ENCODE measurements at places on chromosomes 3 and 15.

GRCh38 chr3:15108082-15108545 is 9.2 kb upstream of the RBSN start:
- peak; percentile 75 for DNase-seq

DNA sequence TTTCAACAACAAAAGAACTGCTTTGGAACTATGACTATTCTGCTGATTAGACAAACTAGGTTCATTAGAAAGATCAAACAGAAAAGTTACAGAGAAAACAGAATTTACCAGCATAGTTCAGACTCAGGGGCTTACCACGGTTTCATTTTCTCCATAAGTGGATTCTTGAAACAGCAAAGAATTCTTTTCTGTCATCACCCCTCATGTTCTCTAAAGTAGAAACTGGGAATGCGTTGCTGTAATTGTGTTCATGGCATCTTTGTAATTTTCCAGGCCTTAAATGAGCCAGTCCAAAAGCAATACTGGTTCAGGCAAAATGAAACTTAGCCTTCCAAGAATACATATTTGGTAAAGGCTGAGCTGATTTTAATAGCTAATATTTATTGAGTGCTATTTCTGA is 287.8 kb downstream of the CHL1 start:
- no peak for DNase-seq

DNA sequence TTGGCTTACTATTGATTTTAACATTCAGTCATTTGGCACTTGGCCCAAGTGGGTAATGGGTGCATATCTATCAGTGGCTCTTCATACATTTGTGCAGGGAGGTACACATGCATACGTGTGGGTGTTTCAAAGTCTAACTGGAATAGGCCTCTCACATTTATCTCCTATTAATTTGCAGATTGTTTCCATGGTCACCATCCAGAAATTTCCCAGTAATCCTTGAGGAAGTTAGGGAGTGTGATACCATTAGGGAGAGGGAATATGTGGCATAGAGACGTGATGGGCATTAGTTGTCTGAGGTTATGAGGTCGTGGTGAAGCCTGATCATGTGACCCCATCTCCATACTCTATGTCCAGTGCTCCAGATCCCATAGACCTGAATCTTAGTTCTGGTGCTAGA is 102.8 kb downstream of the LPP start:
- no peak for DNase-seq

- DNase-seq = no peak
Measured at GRCh38 chr3:136414476-136414875, 164.3 kb downstream of the PCCB start.

- DNase-seq = no peak
Measured at GRCh38 chr3:64295594-64295993, 70.3 kb upstream of the PRICKLE2 start.

DNA sequence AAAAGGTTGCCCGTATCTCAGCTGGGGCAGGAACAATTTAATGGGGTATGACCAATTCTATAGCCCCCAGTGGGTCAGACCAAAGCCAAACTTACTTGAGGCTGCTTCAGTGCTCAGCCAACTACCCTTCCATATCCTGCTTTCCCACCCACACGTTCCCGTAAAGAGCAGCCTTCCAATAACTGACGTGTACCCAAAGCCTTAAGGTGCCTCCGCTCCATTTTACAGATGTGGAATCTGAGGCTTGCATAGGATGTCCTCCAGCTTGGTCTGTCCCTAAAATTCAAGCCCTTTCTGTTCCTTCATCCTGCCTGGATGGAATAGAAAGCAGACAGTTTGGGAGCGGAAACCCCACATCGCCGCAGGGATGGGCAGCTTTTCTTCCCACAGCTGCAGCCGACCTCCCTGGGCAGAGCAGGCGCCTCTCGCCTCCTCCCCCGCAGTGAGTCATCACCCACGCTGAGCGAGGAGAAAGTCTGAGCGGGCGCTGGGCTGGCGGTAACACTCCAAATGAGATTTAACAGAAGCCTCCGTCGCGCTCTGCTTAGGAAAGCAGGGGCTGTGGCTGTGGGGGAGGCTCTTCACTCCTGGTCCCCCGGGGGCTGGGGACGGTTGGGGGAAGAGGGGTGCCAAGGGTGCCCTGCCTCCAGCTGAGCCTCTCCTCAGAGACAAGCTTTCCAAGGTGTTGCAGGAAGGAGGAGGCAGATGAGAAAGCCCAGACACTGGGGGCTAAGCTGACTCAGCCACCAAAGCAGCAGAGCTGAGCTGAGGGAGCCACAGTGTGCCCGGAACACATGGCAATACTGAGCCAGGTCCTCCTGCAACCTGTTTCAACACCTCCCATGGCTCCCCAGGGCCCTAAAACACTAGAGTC is 57.8 kb upstream of the HRH1 start:
- no peak for DNase-seq

GRCh38 chr3:197791892-197792647 is 1.0 kb downstream of the LRCH3 start:
- DNase-seq = no peak

- DNase-seq = no peak
Measured at GRCh38 chr3:182486463-182486862, 306.8 kb upstream of the ATP11B start.

GRCh38 chr3:167864552-167864874 is 129.0 kb downstream of the SERPINI1 start:
- no peak for DNase-seq

GRCh38 chr3:172905451-172905850 is 154.9 kb downstream of the ECT2 start:
- DNase-seq = no peak

DNA sequence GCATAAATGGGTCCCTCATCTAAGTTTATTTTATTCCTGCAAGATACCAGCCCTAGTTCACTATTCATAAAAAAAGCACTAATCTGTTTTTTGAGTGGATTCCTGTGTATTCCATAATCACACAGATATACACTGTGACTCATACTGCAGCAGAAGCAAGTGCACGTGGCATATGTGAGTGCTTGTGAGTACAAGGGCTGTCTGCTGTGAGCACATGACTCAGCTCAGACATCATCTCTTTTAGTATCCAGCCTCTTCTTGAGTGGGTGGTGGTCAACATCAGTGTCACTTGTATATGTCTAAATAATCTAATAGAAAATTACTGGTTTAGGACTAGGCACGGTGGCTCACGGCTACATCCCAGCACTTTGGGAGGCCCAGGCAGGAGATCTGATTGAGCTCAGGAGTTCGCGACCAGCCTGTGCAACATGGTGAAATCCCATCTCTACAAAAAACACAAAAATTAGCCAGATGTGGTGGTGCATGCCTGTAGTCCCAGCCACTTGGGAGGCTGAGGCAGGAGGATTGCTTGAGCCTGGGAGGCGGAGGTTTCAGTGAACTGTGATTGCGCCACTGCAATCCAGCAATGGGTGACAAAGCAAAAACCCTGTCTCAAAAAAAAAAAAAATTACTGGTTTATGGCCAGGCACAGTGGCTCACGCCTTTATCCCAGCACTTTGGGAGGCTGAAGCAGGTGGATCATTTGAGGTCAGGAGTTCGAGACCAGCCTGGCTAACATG is 49.8 kb downstream of the NIPA2 start:
- DNase-seq = no peak

DNA sequence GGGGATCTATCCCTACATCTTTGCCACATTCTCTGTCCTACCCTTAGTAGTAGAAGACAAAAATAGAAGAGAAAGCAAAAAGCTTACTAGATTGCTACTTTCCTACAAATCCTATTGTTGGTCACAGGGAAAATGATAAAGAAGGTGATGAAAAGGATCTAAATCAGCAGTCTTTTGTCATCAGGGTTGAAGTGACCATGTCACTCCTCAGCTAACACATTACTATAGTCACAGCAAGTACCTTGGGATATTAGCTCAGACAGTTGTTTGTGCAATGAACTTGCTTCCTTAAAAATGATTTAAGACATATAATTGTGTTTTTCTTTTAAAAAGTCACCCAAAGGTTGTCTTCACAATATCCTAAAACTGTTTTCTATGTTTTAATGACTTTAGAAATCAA is 6.3 kb downstream of the ST3GAL6 start:
- no peak for DNase-seq

DNA sequence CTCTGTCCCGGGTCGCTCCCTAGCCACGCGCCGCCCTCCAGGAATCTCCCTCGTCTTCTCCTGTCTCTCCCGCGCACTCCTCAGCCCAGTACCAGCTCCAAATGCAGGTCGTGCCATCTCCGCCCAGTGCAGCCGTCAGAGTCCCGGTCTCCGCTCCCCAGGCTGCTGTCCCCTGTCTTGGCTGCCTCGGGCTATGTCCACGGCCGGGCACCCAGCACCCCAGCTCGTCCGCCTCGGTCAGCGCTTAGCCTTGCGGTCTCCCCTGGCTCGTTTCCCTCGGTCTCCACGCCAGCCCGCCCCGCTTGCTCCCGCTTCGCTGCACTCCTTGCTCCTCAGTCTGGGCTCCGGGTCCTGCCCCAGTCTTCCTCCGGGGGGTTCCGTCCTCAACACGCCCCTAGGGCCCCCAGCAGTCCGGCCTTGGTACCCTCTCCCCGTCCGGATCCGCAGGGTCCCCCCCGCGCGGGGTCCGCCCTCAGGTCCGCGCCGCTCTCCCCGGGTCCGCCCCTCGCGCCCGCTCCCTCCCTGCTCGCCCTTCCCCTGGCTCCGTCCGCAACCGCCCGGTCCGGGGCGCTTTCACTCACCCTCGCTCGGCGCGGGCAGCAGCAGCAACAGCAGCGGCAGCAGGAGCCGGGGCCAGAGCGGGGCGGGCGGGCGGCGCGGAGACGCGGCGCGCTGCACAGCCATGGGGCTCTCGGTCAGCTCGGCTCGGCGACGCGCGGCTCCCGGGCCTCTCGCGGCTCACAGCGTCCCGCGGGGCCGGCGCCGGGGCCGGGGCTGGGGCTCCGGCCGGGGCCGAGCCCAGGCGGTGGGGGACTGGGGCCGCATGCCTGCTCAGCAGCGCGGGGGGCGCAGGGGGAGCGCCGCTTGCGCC is 462 bp downstream of the IGDCC3 start:
- DNase-seq = no peak

- no peak for DNase-seq
Measured at GRCh38 chr3:124276133-124276532, 284.2 kb upstream of the ROPN1 start.

DNA sequence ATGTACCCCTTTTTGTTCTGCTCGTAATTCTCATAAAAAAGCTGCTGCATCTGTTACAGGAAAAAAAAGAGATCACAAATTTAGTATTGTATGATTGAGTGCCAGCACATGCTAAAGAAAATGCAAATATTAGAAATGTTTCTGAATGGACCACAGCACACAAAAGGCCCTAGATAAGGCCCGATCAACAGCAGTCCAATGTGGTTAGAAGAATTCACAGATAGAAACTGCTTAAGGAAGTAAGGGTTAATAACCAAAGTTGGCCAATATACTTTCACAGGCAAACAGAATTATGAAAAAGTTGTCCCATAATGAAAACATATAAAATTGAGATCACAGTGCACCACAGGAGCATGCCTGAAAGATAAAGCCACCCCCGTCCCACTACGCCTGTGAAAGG is 72.9 kb downstream of the CHSY1 start:
- no peak for DNase-seq

DNA sequence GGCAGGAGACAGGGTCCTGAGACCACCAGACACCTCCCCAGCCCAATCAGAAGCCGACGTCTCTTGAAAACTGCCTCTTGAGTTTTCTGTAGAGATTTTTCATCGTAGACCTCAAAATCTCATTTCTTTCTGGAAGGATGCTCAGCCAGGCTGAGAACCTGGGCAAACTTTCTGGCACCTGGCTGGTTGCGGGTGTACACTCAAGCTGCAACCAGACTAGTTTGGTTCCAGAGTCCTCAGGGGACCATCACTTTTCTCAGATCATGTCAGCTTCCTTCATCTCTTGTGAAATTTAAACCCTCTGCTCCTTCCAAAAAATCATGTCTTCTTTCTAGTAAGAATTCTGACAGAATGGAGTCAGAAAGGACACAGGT is 45.1 kb downstream of the CMTM7 start:
- DNase-seq = no peak

DNA sequence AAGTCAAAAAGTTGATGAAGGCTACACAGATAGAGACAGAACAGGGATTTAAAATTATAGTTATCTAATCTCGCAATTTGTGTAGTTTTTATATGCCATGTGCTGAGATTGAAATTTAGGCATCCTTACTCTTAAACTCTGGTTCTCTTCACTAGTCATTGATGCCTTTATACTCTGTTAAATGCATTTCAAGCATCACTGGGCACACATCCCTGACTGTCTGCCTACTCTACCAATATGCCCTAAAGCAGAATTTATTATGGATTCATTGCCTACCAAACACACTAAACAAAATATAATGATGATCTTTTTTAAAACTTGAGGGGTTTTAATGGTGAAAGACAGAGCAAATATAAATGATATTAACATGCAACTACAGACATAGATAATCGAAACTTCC is 10.3 kb upstream of the ALCAM start:
- DNase-seq = no peak

- no peak for DNase-seq
Measured at GRCh38 chr15:99574502-99574901, 8.7 kb downstream of the MEF2A start.

- DNase-seq = no peak
Measured at GRCh38 chr3:190586631-190587011, 72.7 kb downstream of the IL1RAP start.

DNA sequence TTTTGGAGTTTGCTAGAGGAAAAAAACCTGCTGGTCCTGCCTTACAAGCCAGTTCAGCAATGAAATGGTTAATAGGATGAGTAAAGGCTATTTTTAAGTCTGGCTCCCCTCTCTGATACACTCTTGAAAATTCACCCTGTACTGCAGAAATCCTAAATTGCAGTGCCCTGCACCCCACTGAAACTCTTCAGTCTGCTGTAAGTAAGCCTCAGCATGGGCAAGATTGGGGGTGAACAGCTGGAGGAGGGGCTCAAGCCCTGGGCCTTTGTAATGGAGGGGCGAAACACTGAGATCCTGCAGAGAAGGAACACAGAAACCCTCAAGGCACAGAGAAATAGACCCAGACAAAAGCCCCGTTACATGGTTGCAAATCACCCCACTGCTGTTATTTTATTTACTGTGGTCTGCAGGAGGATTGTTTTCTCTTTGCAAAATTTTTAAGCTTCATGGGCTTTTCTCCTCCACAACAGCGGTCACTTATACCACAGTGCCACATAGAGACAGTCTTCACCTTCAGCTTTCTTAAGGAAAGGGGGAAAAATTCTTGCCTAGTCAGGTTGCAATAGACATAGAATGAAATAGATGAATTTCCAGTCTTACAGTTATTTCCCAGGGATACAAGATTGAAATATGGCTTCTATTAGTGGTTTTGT is 45.0 kb downstream of the SOX2 start:
- DNase-seq = no peak

GRCh38 chr3:153484842-153485241 is 322.8 kb downstream of the RAP2B start:
- no peak for DNase-seq

GRCh38 chr3:124519591-124520194 is 210.6 kb upstream of the UMPS start:
- no peak for DNase-seq

- no peak for DNase-seq
Measured at GRCh38 chr3:186021673-186022362, 84.0 kb upstream of the TRA2B start.

GRCh38 chr15:70976851-70977250 is 84.2 kb downstream of the LRRC49 start:
- DNase-seq = no peak

- DNase-seq = no peak
Measured at GRCh38 chr3:61226166-61226686, 25.0 kb downstream of the FHIT start.

GRCh38 chr3:124230432-124230831 is 238.5 kb upstream of the ROPN1 start:
- no peak for DNase-seq
